ENCODE measurements at places on chromosomes 2 and 18. TPM values are rescaled to one million over a fixed set of nuclear protein-coding genes. Genes with fewer than 3 reads are reported as not detected.

- no peak overlapping the region for H3K4me3 ChIP-seq
- H3K27me3 ChIP-seq: no peaks in the 10 kb centered on the region
- peaks cover 1% of the 10 kb centered on the region for H3K36me3 ChIP-seq
- no peaks in the 10 kb centered on the region for H3K4me1 ChIP-seq
- no peak for DNase-seq
- H3K27ac ChIP-seq: no peak overlapping the region
Measured at GRCh38 chr2:112674229-112674628, 28.5 kb downstream of the SLC20A1 start.

TSPYL6 gene
- not detected for total RNA-seq

- no peak overlapping the region for H3K27ac ChIP-seq
- H3K27me3 ChIP-seq: no peaks in the 10 kb centered on the region
- no peaks in the 10 kb centered on the region for H3K36me3 ChIP-seq
- H3K4me3 ChIP-seq: no peak overlapping the region
Measured at GRCh38 chr2:239935789-239936758, 89.1 kb downstream of the NDUFA10 start.

ASB18 gene
- total RNA-seq: not detected

- no peak overlapping the region for H3K4me3 ChIP-seq
- H3K27ac ChIP-seq: no peak overlapping the region
- peaks cover 50% of the 10 kb centered on the region for H3K4me1 ChIP-seq
Measured at GRCh38 chr2:197181491-197181890, 129.1 kb downstream of the ANKRD44 start.

PAX8 gene
- not detected for total RNA-seq

DNA sequence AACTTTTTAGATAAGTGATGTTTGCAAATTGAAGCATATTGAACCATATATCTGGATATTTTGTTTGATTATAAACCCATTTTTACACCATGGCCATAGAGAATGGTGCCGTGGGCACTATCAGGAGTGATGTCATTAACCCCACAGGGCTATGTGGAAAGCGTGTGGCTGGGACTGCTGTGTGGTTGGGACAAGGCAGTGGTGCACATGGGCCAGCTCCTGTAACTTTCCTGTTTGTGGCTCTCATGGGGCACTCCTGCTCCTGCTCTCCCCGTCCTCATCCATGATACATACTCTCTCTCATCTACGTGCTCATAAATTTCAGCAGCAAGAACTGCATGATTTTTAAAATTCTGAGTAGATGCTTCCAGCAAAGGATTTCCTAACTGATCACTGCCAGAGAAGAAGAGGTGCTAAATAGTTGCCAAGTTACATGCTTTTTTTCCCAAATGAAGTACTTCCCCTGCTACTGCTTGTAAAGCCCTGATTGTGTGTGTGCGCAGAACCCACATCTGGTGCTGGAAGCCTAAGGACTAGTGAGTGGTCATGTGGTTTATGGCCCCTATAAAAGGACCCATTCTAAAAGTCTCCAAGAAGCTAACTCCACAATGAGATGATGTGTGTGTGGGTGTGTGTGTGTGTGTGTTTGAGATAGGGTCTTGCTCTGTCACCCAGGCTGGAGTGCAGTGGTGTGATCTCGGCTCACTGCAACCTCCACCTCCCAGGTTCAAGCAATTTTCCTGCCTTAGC lies 240.8 kb downstream of the NEDD4L start:
- H3K27me3 ChIP-seq: no peaks in the 10 kb centered on the region
- peaks cover 34% of the 10 kb centered on the region for H3K4me1 ChIP-seq
- no peak overlapping the region for H3K4me3 ChIP-seq
- no peak for DNase-seq

- H3K27me3 ChIP-seq: no peaks in the 10 kb centered on the region
- H3K27ac ChIP-seq: no peak overlapping the region
- H3K36me3 ChIP-seq: peaks cover 32% of the 10 kb centered on the region
Measured at GRCh38 chr2:223884399-223884798, 47.0 kb upstream of the AP1S3 start.

DNA sequence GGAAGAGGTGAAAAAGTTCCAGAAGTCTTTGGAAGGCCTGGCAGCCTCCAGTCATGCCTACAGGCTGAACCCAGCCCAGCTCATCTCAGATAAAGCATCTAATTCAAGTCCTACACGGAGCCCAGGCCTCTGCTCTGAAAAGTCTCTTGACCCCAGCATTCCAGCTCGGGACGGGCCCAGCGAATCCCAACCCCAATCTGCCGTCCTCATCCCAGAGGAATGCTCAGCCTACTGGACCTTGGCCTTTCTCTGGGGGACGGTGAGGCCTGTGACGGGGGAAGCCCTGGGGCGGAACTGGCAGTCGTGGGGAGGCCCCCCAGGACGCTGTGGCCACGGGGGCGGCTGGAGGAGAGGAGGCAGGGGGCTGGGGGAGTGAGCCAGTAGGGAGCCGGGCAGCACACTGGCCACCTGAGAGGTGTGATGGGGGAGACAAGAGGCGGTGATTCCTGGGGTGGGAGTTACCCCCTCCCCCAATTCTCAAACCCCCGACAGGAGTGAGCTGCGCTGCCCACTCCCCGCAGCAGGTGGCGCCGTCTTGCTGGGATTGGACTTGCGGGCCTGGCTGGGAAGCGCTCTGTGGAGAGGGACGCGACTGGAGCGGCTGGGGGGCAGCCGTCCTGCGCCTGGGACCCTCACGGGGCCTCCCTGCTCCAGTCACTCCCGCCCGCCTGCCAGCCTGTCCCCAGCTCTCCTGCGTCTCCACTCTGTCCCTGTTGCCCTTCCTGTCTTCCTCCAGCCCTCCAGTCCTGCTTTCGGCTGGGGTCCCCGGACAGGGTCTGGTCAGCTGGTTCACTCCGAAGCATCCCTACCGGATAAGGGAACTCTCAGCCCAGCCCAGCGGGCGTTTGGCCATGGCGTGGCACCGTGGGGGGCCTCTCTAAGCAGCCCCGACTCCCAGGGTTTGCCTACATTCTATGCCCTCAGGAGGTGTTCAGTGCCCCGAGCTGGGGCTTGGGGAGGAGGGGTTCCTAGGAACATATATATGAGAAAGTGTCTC lies 182.6 kb upstream of the HAAO start:
- H3K36me3 ChIP-seq: no peaks in the 10 kb centered on the region
- peaks cover 45% of the 10 kb centered on the region for H3K4me1 ChIP-seq
- H3K27me3 ChIP-seq: no peaks in the 10 kb centered on the region
- peak overlapping the region; percentile 60 for H3K4me3 ChIP-seq

DNA sequence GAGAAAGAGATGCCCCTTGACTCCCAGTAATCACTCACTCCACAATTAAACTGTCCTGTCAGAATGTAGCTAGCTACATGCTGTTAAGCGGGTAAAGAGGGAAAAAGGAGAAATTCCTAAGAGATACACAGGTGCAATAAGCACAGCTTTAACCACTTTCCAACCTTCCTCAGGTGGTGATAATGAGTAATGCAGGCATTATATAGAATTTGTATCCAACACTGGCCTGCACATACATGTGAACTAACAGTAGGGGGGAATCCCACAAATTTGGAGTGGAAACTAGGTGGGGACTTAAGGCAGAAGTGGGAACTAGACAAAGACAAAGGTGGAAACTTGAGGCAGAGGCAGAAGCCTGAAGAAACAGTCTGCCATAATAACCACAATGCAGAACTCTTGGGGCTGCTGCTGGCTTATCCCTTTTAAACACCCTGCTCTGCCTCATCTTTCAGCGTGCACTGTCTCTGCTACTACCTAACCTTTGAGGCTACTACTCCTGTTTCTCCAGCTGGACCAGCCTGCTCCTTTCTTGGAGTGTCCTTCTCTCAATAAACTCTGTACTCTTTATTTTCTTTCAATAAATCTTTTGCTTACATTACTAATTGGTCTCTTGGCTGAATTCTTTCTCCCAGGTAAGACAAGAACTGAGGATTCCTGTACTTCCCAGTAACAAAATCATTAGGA lies 259.7 kb downstream of the PDE11A start:
- no peaks in the 10 kb centered on the region for H3K4me1 ChIP-seq
- H3K27ac ChIP-seq: no peak overlapping the region
- no peak overlapping the region for H3K4me3 ChIP-seq
- H3K36me3 ChIP-seq: no peaks in the 10 kb centered on the region
- peaks cover 22% of the 10 kb centered on the region for H3K27me3 ChIP-seq

DNA sequence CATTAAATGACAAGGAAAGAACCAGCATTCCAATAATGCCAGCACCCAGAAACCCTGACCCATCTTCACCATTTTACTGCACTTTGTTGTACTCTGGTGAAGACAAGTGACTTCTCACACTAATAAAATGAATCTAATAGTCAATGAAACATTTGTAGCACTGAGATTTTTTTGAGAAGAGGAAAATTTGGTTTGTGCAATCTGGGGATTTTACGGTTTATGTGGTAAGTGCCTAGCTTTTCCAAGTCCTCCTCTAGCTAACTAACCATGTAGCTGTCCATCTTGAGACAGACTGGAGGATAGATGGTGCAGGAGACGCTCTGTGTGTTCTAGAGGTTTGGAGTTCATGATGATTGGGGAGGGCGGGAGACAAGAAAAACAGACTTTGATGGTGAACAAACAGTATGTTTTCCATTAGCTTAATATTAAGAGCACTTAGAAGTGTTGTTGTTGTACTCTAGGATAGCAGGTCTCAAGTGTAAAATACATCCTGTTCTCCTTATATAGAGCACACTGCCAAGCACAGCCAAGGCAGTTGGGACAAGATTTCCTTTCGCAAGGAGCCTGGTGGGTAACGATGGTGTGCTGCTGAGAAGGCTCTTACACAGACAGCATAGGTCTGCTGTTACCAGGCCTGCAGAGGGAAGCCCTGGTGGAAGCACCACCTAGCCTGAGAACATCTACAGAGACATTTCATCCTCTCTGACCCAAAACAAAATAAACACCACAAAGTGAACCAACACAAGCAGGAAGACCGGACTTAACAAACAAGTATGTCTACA lies 83.7 kb downstream of the BCL11A start:
- DNase-seq: no peak
- peaks cover 2% of the 10 kb centered on the region for H3K36me3 ChIP-seq
